ENCODE measurements at places on chromosomes 13 and 19. TPM values are rescaled to one million over a fixed set of nuclear protein-coding genes. Genes with fewer than 3 reads are reported as not detected.

The TEX26 gene
- total RNA-seq: not detected

The ELSPBP1 gene
- not detected for total RNA-seq

The ZNF665 gene
- total RNA-seq: 1.6 TPM

The SLC25A15 gene
- 18.4 TPM for total RNA-seq

The VAV1 gene
- total RNA-seq: not detected

The THAP8 gene
- total RNA-seq: 0.31 TPM

The MRPS12 gene
- 38.3 TPM for total RNA-seq

The CSNK1G2 gene
- total RNA-seq: 70.1 TPM

The CACNG8 gene
- 0.19 TPM for total RNA-seq

Data from bladder microvascular endothelial cell (primary cell).